Activated CD4-positive, alpha-beta T cell treated with anti-CD3 and anti-CD28 coated beads for 36 hours (primary cell): ENCODE measurements at places on chromosomes 16 and 17. TPM values are rescaled to one million over a fixed set of nuclear protein-coding genes. Genes with fewer than 3 reads are reported as not detected.

The ACAP1 gene
- total RNA-seq: 375 TPM

The KRTAP9-2 gene
- total RNA-seq: not detected

The SLC5A10 gene
- not detected for total RNA-seq

The FBXW10 gene
- 0.11 TPM for total RNA-seq

The ABCC12 gene
- not detected for total RNA-seq

The TTYH2 gene
- 3.4 TPM for total RNA-seq

The CACNG3 gene
- not detected for total RNA-seq

The GGT6 gene
- total RNA-seq: not detected

The HASPIN gene
- total RNA-seq: 21.0 TPM

The OR1F1 gene
- not detected for total RNA-seq

The OR4D1 gene
- total RNA-seq: 0.27 TPM

The DNASE1L2 gene
- 0.55 TPM for total RNA-seq

The CTRB1 gene
- not detected for total RNA-seq

The GHDC gene
- total RNA-seq: 11.3 TPM

The HLF gene
- 1.0 TPM for total RNA-seq

The HS3ST3B1 gene
- total RNA-seq: 5.7 TPM

The BEAN1 gene
- not detected for total RNA-seq

The NTN3 gene
- total RNA-seq: not detected

The CMTM4 gene
- 4.5 TPM for total RNA-seq

The EMC8 gene
- 32.9 TPM for total RNA-seq

The PRSS8 gene
- not detected for total RNA-seq

The KRTAP1-5 gene
- not detected for total RNA-seq

The NACA2 gene
- total RNA-seq: not detected

The PKMYT1 gene
- total RNA-seq: 101 TPM

The CDK5R1 gene
- total RNA-seq: 15.4 TPM

The ZNF205 gene
- total RNA-seq: 0.21 TPM

The NAGLU gene
- total RNA-seq: 12.5 TPM

The HNF1B gene
- total RNA-seq: not detected

The CHST5 gene
- total RNA-seq: 0.40 TPM

The JMJD6 gene
- total RNA-seq: 65.5 TPM

The ATP6V0D1 gene
- total RNA-seq: 17.3 TPM

The SPATA2L gene
- total RNA-seq: 6.5 TPM

The ITGA2B gene
- 1.6 TPM for total RNA-seq

The P3H4 gene
- total RNA-seq: 1.5 TPM

The CCDC154 gene
- total RNA-seq: 0.70 TPM

The VASN gene
- total RNA-seq: not detected

The CAMTA2 gene
- total RNA-seq: 98.2 TPM

The CLEC18A gene
- total RNA-seq: 0.37 TPM
